Activated gamma-delta T cell treated with anti-CD3 and anti-CD28 coated beads, Interleukin-2, amount 50 U/mL, for 16 hours (primary cell): ENCODE measurements at places on chromosomes 4 and X.

- no peak for DNase-seq
Measured at GRCh38 chrX:20513185-20513584, 246.5 kb upstream of the RPS6KA3 start.

DNA sequence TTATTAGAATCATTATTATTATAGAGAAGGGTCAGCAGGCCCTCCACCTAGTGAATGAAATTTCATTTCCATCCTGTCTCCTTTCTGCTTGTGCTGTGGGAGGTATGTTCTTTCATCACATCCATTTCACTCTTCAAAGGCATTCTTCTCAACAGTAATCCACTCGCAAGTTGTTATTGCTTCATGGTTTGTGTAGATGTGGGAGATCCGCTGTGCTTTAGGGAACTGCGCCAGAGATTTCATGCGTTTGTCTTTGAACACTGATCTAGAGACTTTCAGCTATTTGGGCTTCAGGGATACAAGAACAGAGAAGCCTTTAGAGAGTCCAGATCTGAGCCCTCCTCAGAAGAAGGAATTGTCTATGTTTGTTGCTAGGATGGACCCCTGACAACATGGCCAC lies 53.5 kb upstream of the PUDP start:
- no peak for DNase-seq

DNA sequence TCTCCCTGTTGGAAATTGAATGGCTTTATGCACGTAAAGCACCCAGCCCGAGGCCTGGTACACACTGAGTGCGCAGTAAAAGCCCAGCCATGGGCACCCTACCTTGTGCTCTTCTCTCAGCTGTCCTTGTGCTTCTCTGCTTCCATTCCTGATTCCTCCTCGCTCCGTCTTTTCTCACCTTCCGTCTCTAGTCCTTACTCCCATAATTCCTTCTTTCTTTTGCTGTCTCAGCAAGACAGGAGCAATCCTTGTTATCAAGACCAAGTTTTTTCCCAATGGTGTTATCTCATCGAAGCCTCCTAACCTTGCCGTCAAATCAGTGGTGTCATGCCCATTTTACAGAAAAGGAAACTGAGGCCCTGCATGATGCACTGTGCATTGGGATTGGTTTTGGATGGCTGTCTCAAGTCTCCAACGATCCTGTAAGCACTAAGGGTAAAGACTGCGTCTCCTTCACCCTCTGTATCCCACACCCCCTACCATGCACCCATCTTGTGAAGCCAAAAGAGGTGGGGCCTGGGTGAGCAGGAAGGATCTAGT lies 30.1 kb downstream of the CYTL1 start:
- DNase-seq, result no peak

GRCh38 chrX:24158881-24159280 lies 9.4 kb downstream of the ZFX start:
- DNase-seq, result no peak

GRCh38 chr4:1309261-1310010 lies 19.7 kb downstream of the MAEA start:
- peak; percentile 41 for DNase-seq

DNA sequence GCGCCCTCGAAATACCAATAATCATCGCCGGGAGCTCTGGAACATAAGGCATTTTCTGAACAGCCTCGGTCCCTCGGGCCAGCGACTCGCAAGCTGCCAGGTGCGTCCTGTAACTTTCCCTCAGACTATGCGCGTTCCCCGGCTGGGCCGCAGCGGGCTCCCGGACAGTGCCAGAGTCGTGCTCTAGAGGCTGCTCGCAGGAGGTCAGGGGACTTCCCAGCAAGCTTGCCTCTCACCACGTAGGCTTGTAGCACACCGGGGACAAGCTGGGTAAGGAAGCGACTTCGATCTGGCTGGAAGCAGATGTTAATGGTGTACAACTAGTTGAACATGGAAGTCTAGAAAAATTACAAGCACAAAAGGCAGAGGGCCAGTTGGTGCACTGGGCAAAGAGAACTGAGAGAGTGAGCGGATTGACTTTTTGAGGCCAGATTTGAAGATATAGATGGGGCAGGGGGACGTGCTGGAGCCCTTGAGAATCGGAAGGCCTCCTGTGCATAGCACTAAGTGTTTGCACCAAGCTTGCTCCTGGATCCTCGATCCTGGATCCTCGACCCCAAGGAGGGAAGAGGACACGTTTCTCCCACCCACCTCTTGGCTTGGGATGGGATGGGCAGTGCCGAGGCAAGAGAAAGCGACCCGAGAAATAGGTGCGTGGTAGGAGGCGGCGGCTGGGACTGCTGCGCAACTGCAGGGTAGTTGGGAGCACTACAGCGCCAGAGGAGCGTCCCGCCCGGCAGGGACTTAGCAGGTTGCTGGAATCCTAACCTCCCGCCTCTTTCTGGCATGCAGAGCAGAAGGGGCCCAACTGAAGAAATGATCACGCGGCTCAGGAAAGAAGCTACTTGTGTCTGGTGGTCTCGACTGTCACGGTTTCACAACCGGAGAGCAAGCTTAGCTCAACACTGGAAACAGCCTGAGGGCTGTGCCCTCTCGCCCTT lies 19.9 kb upstream of the ZIC3 start:
- no peak for DNase-seq
